Activated CD4-positive, alpha-beta T cell treated with anti-CD3 and anti-CD28 coated beads, Interleukin-2, amount 50 U/mL, for 16 hours (primary cell): ENCODE measurements at places on chromosomes 3 and 15.

DNA sequence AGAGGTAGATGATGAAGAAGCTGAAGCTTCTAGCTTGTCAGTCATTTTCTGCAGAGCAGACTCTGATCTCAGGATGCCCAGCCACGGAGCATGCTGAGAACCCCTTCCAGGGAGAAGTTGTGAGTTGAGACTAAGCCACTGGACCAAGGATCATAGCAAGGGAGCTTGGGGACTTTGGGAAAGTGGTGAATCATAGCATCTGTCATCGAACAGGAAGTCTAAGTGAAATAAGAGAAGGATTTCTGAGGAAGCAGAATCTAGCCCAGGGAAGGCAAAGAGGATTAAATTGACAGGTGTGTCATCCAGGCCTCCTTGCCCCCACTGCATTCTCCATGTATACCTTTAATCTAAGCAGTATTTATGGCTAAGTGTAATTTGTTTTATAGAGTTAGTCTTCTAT is 71.8 kb upstream of the TMEM108 start:
- no peak for DNase-seq

DNA sequence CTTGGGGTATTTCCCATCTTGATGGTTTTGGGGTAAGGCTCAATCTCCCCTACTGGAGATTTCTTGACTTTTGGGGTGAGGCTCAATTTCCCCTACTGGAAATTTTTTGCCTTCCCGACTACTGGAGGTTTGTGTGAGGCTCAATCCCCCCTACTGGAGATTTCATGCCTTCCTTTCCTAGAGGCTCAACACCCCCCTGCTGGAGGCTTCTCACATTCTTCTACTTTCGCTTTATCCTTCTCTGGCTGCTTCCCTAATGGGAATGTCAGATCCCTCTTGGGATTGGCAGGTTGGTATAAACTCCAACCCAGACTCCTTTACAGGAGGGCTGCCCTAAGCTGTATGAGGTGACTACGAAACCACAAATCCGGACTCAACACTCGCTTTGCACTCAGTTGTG is 49.2 kb downstream of the KATNBL1 start:
- DNase-seq, result no peak

DNA sequence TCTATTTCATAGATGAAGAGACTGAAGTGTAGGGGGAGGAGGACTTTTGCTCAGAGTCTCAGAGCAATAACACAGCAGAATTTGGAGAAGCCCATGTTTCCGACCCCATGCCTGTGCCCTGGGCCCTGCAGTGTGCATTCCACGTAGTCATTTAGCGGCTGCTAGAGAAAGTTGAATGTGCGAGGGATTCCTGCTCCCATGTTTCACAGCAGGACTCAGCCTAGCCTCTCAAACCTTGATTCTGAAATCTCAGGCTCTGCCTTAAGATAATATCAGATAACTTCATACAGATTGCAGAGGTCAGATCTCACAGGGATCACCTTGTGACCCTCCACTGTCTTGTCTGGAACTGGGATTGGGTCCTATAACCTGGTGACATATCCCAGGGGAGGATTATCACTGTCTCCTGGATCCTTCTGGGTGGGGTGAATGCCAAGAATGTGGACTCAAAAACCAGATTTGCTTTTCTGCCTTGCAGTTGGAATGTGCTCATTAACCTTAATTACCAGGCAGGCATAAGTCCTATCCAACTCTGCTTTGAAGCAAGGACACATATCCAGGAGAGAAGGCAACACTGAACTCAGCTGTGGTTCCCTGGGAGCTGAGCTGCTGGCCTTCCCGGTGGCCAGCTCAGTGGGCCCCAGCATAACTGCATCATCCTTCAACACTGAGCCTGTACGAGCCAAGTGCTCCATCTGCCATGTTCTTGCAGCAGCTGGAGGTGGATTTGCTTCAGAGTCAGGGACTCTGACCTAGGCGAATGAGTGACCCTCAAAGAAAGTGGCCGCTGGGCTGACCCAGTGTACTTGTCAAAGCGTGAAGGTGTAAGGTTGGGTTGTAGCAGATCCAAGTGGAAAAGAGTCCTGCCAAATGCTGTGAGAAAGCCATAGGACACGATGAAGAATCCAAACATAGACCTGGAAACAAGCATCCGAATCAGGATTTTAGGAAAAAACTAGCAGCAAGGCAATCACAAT is 43.0 kb downstream of the CTXND1 start:
- no peak for DNase-seq

GRCh38 chr3:30181178-30181465 is 425.3 kb upstream of the TGFBR2 start:
- DNase-seq, result no peak

DNA sequence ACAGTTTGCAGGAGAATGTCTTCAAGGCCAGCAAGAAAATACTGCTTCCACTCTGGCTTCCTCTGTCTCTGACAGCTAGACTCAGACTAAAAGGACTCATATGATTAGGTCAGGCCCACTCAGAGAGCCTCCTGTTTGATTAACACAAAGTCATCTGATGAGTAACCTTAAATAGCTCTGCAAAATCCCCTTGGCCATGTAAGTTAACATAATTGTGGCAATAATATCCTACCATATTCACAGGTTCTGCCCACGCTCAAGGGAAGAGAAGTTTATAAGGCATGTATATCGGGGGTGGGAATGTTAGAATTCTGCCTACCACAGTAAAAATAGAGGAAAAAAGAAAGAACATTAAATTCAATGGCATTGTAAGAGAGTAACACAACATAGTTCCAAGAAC is 20.6 kb upstream of the HHATL start:
- no peak for DNase-seq

DNA sequence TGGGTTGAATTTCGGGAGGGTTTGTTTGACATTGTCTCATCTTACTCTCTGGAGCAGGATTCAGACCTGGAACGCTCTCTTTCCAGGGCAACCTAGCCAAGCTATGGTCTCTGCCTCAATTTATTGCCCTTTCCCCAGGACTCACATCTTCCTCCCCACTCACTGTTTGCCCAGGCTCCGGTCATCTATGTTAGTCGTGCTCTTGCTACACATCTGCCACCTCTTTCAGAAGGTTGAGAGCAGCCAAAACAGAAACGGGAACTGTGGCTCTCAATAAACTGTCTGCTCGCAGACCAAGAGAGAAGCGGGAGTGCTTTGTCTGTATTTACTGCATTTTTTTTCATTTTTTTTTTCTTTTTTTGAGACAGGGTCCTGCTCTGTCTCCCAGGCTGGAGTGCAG is 81.6 kb downstream of the ST6GAL1 start:
- no peak for DNase-seq
